CD4-positive, alpha-beta memory T cell (primary cell): ENCODE measurements at places on chromosomes 4 and X. TPM values are rescaled to one million over a fixed set of nuclear protein-coding genes. Genes with fewer than 3 reads are reported as not detected.

Gene RNF175
- 0.59 TPM for polyA plus RNA-seq

Gene HTN1
- not detected for polyA plus RNA-seq

Gene GRPR
- polyA plus RNA-seq = 0.24 TPM

Gene PCYT1B
- polyA plus RNA-seq = not detected

Gene AGA
- 32.1 TPM for polyA plus RNA-seq

Gene EDNRA
- polyA plus RNA-seq = not detected
